Activated CD4-positive, alpha-beta T cell treated with anti-CD3 and anti-CD28 coated beads, Interleukin-2, amount 50 U/mL, for 1 hour (primary cell): ENCODE measurements at places on chromosomes 6 and 20.

DNA sequence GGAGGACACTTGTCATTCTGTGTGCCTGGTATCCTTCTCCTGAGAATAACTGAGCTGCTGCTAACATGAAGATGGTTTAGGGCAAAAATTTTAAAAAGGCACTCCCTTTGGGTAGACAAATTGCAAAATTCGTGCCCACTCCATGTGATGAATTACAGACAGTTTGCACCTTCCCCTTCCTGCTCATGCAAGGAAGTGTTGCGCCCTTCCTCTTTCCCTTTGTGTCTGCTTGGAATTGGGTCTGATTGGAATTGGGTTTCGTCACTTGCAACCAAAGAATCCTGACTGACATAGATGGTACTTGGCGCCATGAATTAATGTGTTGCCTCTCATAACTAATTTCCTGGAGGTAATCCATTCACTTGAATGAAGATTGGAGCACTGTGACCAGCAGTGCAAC, 62.3 kb upstream of the SHLD1 start:
- DNase-seq, result no peak

- no peak for DNase-seq
Measured at GRCh38 chr6:139919107-139920026, 544.9 kb upstream of the CITED2 start.

DNA sequence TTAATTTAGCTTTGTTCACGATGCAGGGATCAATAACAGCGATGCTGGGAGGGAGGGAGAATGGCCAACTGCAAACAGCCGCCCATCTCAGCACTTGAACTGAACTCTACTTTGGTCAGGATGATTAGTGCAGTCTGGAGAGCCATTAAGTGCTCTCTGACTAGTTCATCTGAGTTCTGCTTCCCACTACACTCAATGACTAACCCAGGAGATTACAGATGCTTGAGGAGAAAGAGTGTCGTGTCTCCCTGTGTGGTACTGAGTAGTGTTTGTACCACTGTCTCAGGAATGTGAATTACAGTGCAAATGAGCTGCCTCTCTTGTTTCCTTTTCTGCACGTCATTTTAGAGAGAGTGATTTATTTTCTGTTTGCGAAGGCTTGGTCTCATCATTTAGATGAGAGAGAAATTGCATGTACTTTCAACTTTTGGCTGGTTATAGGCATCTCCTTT, 23.5 kb downstream of the CARMIL1 start:
- no peak for DNase-seq

- DNase-seq, result no peak
Measured at GRCh38 chr20:41167481-41168253, 30.3 kb downstream of the PLCG1 start.

DNA sequence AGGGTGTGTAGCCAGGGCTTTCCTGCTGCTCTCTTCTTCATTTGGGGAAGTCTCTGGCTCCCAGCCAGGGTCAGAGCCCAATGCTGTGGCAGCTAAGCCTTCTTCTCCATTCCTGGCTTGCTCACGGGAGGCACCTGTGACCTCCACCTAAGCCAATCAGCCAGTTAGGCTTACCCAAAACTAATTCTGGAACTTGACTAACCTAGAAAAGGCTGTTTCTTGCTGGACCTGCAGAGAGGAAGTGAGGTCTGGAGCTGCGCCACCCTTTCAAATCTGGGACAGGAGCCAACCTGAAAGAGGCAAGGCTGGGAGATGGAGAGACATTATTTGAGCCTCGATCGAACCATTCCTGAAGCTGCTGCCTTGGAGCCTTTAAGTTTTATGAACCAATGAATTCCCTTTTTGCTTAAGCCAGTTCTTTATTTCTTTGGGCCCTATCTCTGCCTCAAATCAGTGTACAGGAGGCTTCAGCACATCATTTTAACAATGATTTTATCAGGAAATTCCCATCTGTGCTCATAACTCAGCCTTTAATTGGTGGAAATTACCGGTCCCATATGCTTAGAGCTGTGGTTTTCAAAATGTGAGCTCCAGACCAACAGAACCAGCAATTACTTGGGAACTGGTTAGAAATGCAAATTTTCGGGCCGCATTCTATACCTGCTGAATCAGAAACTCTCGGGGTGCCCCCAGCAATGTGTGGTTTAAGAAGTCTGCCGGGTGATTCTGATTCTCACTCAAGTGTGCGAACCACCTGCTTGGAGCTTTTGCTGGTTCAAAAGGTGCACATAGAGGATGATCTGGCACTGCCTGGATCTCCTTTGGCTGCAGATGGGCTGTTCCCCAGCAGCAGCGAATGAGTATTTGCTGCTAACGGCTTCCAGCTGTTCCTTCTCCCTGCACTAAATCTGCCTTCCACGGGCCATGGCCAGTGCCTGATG, 97.4 kb upstream of the RNF24 start:
- no peak for DNase-seq

DNA sequence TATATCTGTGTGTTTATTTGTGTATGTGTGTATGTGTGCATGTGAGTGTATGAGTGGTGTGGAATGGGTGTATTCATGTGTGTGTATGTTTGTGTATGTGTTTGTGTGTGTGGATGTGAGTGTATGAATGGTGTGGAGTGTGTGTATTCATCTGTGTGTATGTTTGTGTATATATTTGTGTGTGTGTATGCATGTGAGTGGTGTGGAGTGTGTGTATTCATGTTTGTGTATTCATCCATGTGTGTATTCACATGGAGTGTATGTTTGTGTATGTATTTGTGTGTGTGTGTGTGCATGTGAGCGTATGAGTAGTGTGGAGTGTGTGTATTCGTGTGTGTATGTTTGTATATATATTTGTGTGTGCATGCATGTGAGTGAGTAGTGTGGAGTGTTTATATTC, 66.6 kb downstream of the PPP1R14C start:
- no peak for DNase-seq

- no peak for DNase-seq
Measured at GRCh38 chr20:1816384-1817381, 78.5 kb upstream of the SIRPA start.

DNA sequence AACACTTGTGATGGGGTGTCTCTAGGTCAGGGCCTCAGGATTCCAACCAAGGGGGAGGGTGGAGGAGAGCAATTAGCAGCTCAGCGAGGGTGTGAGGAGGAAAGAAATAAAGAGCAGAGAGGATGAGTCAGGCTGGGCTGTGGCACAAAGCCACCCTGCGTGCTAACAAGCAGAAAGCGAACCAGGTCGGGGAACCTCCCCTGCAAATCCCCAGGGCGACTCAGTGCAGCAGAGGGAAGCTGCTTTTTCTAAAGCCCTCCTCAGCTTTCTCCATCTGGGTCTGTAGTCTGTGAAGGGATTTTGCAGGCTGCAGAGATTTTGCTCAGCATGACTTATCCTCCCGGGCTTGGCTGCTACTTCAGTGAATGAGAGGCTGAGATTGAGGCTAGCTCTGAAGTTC, 6.6 kb upstream of the SPO11 start:
- DNase-seq, result no peak

- no peak for DNase-seq
Measured at GRCh38 chr6:16651871-16652270, 109.4 kb downstream of the ATXN1 start.

DNA sequence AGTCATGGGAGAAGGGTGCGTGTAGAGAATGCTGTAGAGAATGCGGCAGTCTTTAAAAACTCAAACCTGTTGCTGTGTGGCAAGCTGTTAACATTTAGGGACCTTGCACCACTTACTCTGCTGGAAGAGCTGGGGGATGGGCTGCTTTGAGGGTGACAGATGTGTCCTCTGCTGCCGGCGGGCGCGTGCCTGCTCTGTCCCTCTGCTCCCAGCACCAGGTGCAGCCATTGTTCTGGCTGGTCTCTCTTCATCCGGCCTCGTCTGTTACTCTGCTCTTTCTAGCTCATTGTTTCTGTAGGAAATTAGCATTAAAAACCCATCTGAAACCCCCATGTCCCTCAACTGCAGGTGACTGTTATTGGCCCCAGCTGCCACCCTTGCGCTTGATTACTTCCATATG, 78.5 kb downstream of the CBFA2T2 start:
- no peak for DNase-seq

DNA sequence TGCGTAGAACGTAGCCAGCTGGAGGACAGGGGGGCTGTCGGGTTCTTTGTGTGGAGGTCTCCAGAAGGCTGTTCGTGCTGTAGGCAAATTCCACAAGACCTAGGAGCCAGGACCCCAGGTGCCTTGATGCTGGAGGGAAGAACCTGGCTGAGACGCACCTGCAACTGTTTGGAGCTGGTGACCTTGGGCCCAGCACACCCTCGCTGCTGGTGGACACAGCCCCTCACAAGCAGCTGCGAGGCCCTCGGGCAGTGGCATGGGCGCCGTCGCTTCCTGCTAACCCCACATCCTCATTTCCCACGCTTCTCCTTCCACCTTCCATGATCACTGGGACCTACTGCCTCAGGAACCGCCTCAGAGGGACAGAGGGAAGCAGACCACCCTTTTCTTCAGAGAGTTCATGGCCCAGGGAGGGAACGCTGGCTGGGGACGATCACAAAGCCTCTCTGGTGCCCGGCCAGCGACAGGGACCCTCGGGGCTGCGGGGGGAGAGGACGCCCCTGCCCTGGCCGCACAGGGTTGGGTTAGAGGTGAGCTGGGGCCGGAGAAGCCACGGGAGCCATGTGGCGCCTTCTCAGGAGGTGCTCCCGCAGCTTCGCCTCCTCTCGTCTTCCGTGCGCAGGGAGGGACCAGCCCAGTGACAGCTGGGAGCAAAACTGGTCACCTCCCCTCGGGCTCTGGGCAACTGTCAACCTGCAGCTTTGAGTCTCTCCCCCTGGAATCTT, 18.4 kb downstream of the DLL1 start:
- no peak for DNase-seq

- DNase-seq, result no peak
Measured at GRCh38 chr20:41938353-41938752, 320.2 kb upstream of the CHD6 start.

DNA sequence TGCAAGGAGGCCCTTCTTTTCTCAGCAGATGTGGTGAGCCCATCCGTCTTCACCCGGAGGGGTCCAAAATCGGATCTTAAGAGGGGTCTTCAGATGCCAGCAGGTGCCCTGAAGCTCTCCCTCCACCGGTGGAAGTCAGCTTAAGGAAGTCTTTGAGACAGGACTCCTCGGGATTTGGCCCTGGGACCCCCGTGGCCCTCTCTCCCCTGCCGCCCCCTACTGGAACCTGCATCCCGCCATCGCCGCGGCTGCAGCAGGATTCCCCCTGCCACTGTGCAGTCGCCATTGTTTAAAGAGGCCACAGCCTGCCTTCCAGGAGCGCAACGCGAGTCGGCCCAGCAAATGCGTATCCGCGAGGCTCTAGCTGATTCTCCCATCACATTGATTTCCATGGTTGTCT, 292.5 kb upstream of the ZNF337 start:
- DNase-seq, result no peak

GRCh38 chr6:18530201-18530600, 143.1 kb downstream of the RNF144B start:
- no peak for DNase-seq

- DNase-seq, result no peak
Measured at GRCh38 chr6:1309366-1309765, 2.5 kb upstream of the FOXQ1 start.

- DNase-seq, result no peak
Measured at GRCh38 chr6:98844244-98845210, 10.2 kb downstream of the POU3F2 start.
